T-helper 2 cell treated with Interferon-gamma antibody and Interleukin-4, amounts not matched to agents 100 ng/mL and 5 ng/mL, for 36 hours (primary cell): ENCODE measurements at places on chromosomes 7 and 10. TPM values are rescaled to one million over a fixed set of nuclear protein-coding genes. Genes with fewer than 3 reads are reported as not detected.

The SEMA3E gene
- total RNA-seq = not detected in 2 replicates

The TMUB1 gene
- total RNA-seq = 51.0 and 55.4 TPM in 2 replicates

The SPDYE9 gene
- not detected in 2 replicates for total RNA-seq

The ZNF117 gene
- 5.8 TPM in 2 replicates for total RNA-seq

The STAMBPL1 gene
- total RNA-seq = 39.4 and 39.5 TPM in 2 replicates

The BBIP1 gene
- 19.3 and 20.3 TPM in 2 replicates for total RNA-seq

The TMEM229A gene
- not detected in 2 replicates for total RNA-seq

The ADAM12 gene
- 0.14 TPM in 1 of 2 replicates, not detected in the other for total RNA-seq

The RUFY2 gene
- 13.4 and 13.7 TPM in 2 replicates for total RNA-seq

The TMEM273 gene
- total RNA-seq = 39.4 and 41.0 TPM in 2 replicates

The CALML3 gene
- total RNA-seq = not detected in 2 replicates

The EN2 gene
- total RNA-seq = not detected in 2 replicates

The MMP21 gene
- 0.09 and 0.16 TPM in 2 replicates for total RNA-seq

The UTF1 gene
- not detected in 2 replicates for total RNA-seq

The ARID5B gene
- 30.9 and 31.0 TPM in 2 replicates for total RNA-seq

The C7orf57 gene
- total RNA-seq = 0.11 TPM in 1 of 2 replicates, not detected in the other

The NPFFR1 gene
- not detected in 2 replicates for total RNA-seq

The TYW1B gene
- total RNA-seq = 3.4 and 3.5 TPM in 2 replicates

The EIF5AL1 gene
- 0.11 and 0.20 TPM in 2 replicates for total RNA-seq

The PNLIPRP1 gene
- not detected in 2 replicates for total RNA-seq

The C7orf33 gene
- not detected in 2 replicates for total RNA-seq

The ANKRD2 gene
- total RNA-seq = 0.36 and 0.52 TPM in 2 replicates

The LEP gene
- total RNA-seq = not detected in 2 replicates

The EIF4H gene
- total RNA-seq = 291 and 293 TPM in 2 replicates
